ENCODE measurements at places on chromosomes 6 and 20. TPM values are rescaled to one million over a fixed set of nuclear protein-coding genes. Genes with fewer than 3 reads are reported as not detected.

- no peak overlapping the region for H3K4me3 ChIP-seq
- H3K4me1 ChIP-seq: no peaks in the 10 kb centered on the region
- H3K36me3 ChIP-seq: no peaks in the 10 kb centered on the region
- no peak for DNase-seq
- H3K27me3 ChIP-seq: no peaks in the 10 kb centered on the region
Measured at GRCh38 chr6:11366183-11366933, 133.9 kb upstream of the NEDD9 start.

DNA sequence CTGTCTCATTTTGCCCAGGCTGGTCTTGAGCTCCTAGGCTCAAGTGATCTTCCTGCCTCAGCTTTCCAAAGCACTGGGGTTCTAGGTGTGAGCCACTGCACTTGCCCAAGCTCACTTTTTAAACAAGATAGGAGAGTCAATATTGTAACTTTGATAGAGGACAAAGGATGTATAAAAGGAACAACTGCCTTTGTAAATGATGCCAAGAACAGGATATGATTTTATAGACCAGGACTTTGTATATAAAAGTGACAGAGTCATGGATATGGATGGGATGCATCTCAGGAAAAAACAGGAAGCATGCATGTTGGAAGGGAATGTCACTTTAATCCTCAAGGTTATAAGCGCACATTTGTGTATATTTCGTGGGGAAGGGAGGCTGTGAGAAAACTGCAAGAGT, 338.4 kb downstream of the PRL start:
- no peak overlapping the region for H3K4me3 ChIP-seq
- H3K27me3 ChIP-seq: no peaks in the 10 kb centered on the region
- no peaks in the 10 kb centered on the region for H3K36me3 ChIP-seq
- peaks cover 11% of the 10 kb centered on the region for H3K4me1 ChIP-seq

DNA sequence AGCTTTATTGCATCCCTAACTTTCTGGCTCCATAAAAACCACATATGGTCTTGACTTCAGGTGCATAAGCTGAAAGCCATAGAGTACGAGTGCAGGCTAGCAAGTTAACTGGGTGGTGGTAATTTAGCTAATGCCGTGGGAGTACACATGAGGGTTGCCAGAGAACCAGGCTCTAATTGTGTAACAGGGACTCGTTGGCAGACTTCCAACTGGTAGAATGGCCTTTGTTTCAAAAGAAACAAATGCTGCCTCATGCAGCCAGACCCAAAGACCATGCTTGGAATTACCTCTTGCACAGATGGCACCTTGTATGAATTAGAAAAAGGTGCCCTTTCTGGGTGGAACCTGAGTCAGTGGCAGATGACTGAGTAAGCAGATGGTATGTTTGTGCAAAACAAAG, 73.2 kb downstream of the LY86 start:
- H3K36me3 ChIP-seq: no peaks in the 10 kb centered on the region
- DNase-seq: peak; percentile 8
- no peaks in the 10 kb centered on the region for H3K4me1 ChIP-seq
- peaks cover 9% of the 10 kb centered on the region for H3K27me3 ChIP-seq
- no peak overlapping the region for H3K27ac ChIP-seq
- H3K4me3 ChIP-seq: no peak overlapping the region

GRCh38 chr20:3702611-3703391, 9.6 kb downstream of the SIGLEC1 start:
- no peak overlapping the region for H3K4me3 ChIP-seq
- H3K4me1 ChIP-seq: no peaks in the 10 kb centered on the region
- no peak for DNase-seq
- H3K36me3 ChIP-seq: no peaks in the 10 kb centered on the region
- H3K27ac ChIP-seq: no peak overlapping the region

GRCh38 chr6:30882759-30883684, 1.3 kb upstream of the DDR1 start:
- no peaks in the 10 kb centered on the region for H3K36me3 ChIP-seq
- H3K4me1 ChIP-seq: peaks cover 43% of the 10 kb centered on the region
- H3K27me3 ChIP-seq: no peaks in the 10 kb centered on the region

DNA sequence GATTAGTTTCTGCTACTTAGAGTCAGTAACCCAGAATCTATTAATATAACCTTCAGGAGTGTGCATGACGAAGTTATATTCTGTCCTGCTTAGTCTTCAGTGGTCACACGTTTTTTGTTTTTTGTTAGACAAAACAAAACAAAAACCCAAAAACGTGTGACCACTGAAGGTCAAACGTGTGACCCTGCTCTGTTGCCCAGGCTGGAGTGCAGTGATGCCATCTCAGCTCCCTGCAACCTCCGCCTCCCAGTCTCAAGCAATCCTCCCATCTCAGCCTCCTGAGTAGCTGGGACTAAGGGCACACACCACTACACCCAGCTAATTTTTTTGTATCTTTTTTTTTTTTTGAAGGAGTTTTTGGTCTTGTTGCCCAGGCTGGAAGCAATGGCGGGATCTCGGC, 142.4 kb downstream of the BCAS1 start:
- no peak for DNase-seq
- no peak overlapping the region for H3K27ac ChIP-seq
- no peak overlapping the region for H3K4me3 ChIP-seq
- H3K36me3 ChIP-seq: no peaks in the 10 kb centered on the region
- peaks cover 8% of the 10 kb centered on the region for H3K4me1 ChIP-seq
- H3K27me3 ChIP-seq: no peaks in the 10 kb centered on the region

GRCh38 chr6:168265827-168266815, 53.5 kb downstream of the DACT2 start:
- H3K27ac ChIP-seq: no peak overlapping the region
- no peak overlapping the region for H3K4me3 ChIP-seq
- no peaks in the 10 kb centered on the region for H3K27me3 ChIP-seq
- no peak for DNase-seq
- H3K4me1 ChIP-seq: no peaks in the 10 kb centered on the region
- no peaks in the 10 kb centered on the region for H3K36me3 ChIP-seq

GRCh38 chr6:52590152-52590891, 13.5 kb upstream of the TRAM2 start:
- peak; percentile 83 for DNase-seq
- no peaks in the 10 kb centered on the region for H3K27me3 ChIP-seq
- no peaks in the 10 kb centered on the region for H3K36me3 ChIP-seq
- peak overlapping the region; percentile 70 for H3K27ac ChIP-seq
- H3K4me3 ChIP-seq: no peak overlapping the region

Gene TCF15
- not detected for total RNA-seq
